ENCODE measurements at places on chromosomes 1 and 21.

DNA sequence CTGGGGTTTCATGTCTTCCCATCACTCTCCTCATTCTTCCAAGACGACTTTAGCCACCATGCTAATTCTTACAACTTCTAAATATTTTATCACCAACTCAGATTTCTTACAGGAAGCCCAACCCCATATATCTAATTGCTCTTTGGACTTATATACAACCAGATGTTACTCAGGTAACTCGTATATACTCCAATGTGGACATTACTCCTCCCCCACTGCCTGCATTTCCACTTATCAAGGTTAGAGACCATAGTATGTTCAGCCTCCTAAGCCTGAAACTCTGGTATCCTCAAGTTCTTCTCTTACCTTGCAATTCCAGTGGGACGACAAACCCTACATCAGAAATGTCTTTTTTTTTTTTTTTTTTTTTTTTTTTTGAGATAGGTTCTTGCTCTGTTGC lies 2.7 kb upstream of the RCC1 start:
- no peak for DNase-seq

- no peak for DNase-seq
Measured at GRCh38 chr21:27636656-27637055, 669.8 kb upstream of the ADAMTS5 start.

DNA sequence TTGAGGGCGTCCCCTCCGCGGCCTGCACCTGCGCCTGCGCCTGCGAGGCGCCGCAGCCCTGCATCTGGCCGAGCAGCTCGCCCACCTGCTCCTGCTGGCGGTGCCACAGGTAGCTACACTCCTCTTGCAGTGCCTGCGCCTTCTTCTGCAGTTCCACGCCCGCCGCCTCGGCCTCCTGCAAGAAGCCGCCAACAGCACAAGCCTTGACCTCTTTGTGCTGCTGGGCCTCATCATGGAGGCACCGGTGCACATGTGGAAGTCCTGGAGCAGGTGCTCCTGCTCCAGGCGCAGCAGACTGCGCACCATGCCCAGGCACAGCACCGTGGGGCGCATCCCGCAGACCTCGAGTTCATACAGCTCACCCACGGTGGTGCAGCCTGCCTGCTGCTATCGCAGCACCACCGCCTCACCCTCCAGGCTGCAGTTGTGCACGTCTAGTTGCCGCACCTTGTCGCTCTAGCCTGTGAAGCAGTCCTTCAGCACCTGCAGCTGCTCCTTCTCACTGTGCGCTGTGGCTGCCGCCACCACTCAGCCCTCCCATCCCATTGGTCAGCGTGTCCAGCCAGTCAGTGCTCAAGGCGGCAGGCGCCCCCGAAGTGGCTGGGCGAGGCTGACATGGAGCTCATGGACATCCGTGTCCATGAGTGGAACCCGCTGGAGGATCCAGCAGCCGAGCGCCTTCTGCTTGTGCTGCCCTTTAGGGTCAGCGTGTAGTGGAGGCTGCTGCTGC lies 12.2 kb upstream of the CD2 start:
- no peak for DNase-seq

DNA sequence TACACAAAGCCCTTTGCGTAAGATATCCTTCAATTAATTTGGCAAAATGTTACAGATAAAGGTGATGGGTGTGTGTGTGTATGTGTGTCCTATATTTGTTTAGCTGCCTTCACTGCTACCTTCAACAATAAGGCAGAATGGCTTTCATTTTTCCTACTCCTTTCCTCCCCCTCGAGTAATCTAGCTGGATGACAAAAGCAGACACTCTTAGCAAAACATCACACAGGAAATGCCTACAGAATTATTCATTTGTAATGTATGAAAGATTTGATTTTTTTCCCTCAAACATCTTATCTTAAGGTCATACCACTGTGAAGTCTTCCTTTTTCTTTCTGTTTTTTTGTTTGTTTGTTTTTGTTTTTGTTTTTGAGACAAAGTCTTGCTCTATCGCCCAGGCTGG lies 10.6 kb downstream of the PTPN22 start:
- DNase-seq, result peak; percentile 28

- no peak for DNase-seq
Measured at GRCh38 chr1:171922999-171923398, 81.7 kb downstream of the DNM3 start.

DNA sequence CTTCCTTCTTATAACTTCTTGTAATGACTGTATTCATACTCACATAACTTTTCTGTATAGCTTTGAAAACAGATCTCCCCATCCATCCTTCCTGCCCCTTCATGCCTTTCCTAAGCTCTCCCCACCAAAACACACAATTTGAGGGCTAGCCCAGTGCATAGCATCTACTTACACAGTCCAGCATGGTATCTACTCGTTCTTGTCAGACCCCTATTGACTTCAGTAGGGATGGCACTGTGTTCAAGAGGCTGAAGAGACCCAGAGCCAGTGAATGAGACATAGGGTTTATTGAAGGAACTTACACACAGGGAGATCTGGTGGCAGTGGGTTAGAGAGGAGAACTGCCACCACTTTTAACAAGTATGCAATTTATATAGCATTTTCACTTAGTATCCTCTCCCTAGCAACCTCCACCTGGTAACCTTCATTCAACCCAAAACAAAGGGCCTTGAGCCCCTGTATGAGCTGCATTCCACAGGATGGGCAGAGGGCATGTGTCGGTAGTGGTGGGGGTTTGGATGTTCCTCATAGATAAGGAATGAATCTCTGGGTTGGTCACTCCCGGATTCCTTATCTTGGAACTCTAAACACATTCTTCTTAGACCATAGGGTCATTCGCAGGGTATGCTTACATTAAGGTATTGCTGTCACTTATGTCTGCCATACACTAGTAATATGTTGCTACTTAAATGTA lies 64.9 kb upstream of the GNG12 start:
- no peak for DNase-seq

DNA sequence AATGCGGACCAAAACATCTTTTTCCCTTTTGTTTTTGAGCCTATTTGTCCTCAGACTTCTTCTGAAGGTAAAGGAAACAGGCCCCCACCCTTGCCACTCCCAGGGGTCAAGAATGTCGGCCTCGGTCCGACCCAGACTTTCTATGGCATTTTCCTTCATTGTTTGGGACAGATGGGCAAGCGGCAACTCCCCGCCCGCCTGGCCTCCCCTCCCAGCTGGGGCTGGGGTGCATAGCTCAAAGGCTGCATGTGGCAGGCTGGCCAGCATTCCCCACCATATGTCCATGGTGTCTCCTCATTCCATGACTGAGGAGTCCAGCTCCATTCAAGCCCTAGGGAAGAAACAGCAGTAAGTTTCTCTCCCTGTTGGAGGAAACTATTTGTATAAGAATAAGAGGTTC lies 29.4 kb upstream of the TSPEAR start:
- DNase-seq, result no peak

DNA sequence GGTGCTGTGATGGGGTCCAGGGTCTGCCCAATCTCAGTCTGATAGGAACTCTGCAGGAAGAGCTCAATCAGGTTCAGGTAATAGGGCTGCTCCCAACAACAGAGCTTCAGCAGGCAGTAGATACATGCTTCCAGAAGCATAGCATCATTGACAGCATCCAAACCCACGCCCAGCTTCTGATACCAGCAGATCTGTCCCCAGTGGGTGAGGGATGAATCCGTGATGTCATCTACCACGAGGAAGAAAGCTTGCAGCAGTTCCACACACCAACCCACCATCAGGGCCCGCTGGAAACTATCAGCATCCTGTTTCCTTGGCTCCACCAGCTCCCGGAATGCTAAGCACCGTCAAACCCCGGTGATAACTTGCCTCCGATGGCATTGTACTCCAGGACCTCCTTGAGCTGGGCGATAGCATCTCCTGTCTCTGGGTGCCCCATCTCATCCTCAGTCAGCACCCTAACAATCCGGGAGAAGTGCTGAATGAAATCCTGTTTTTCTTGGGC lies 14.7 kb downstream of the NEK2 start:
- DNase-seq, result no peak
